ENCODE measurements at places on chromosomes 1 and 21. TPM values are rescaled to one million over a fixed set of nuclear protein-coding genes. Genes with fewer than 3 reads are reported as not detected.

The OLFML3 gene
- polyA plus RNA-seq, result 6.1 TPM

GRCh38 chr1:20324704-20325406 lies 34.2 kb downstream of the VWA5B1 start:
- DNase-seq, result peak; percentile 13

DNA sequence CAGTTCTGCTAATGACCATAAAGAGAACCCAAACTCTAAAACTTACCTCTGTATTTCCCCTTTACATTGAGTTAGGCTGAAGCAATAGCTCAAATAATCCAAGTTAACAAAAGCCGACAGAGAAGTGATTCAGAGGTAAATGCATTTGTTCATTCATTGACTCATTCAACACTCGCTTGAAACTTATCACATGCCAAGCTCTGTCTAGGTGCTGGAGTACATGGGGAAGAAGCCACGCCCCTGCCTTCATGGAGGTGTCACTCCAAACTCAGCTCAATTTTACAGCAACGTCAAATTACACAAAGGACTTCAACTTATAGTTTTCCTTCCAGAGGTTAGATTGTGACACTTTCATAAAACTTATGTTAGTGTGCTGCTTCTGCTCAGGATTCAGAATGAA lies 45.8 kb downstream of the SLC25A24 start:
- DNase-seq, result no peak

The HSD11B1 gene
- polyA plus RNA-seq, result 3.5 TPM

DNA sequence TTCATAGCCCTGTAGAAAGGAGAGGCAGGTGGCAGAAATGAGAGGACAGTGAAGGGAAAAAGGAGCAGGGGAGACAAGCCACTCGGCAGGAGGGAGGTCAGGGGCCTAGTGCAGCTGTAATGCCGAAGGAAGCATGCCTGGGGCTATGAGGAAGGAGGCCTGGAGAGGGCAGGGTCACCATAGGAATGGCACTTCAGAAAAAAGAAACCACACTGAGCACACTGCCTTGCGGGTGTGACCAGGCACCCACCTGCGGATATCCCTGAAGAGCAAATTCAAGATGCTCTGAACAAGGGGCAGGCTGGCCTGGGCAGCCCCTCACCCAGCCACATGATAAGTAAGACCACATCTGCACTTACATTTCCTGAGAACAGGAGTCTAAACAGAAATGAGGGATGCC lies 104.7 kb downstream of the JAK1 start:
- DNase-seq, result no peak

DNA sequence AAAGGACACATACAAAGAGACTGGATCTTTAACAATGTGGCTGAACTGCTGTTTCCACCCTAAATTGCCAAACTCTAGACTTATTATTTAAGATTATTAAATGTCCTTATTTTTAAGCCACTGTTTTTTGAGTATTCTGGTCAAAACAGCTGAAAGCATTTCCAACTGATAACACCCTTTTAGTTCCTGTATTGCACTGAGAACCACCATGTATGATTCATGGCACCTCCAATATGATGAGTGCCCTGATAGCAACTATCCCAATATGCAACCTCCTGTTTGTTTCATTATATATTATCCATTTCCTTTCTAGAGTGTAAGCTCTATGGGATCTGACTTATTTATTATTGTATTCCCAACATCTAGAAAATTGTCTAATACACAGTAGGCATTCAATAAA lies 269.4 kb downstream of the HHIPL2 start:
- DNase-seq, result no peak

DNA sequence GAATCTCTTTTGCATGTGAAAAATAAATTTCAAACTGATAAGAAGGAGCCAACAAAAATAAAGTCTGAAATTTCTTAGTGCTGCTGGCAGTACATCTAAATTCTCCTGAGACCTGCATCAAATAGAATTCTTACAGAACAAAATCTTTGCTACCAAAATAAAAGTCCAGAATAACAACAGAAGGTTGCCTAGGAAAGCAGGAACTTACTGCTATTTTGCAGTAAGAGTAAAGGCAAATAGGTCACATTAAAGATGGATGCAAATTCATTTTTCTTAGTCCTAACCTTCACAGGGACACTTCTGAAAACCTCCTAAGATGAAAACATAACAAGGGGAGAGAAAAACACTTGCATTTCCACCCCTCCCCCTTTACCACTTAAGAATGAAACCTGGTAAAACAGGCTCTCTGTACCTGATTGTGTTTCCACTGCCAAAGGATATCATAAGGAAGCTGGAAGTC lies 59.0 kb downstream of the RUSC1 start:
- DNase-seq, result no peak

DNA sequence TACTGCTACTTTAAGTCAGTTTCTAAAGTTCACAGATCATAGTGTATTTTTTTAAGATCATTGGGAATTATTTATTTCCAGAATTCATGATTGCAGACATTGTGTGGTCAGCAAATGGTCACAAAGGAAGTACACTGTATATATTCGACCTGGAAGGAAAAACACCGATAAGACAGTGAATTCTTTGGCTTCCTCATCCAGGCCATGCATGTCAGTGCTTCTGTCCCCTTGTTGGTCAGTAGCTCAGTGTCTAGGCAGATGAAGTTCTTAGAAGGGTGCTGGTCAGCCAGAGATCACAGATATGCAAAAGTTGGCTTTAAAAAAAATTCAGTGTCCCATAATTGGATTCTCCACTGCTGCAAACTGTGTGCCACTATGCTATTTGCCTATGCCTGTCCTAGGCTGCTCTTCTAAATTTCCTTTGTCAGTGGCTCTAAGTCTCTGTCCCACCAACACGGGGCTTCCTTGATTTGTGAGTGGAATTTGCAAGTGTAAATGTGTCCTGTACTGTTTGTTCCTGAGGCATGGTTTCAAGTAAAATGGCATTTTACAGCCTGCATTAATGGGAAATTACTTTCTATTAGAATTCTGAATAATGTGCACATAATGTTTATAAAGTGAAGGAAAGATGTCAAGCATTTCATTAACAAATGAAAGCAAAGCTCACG lies 12.0 kb upstream of the VAMP4 start:
- no peak for DNase-seq

- no peak for DNase-seq
Measured at GRCh38 chr21:34698270-34699015, 29.6 kb downstream of the CLIC6 start.

DNA sequence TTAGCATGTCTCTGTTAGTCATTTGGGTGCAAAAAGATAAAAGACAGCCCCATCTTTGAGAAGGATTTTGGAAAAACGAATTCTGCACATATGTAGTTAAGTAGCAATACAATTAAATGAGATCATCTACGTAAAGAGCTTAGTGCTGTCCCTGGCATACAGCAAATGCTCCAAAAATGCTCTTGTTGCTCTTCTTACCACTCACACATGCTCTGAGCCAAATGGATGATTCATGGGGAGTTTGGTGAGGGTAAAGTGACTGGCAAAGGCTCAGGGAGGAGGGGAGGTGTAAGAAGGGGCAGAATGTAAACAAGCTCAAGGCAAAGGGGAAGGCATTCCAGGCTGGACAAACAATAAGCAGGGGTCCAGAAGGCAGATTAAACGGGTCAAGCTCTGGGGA lies 191.9 kb downstream of the AK5 start:
- DNase-seq, result no peak

The LRRC8D gene
- polyA plus RNA-seq, result 13.6 TPM

- no peak for DNase-seq
Measured at GRCh38 chr1:170471398-170472053, 60.4 kb upstream of the GORAB start.

The DNAH14 gene
- 0.88 TPM for polyA plus RNA-seq

The ODR4 gene
- 7.4 TPM for polyA plus RNA-seq

DNA sequence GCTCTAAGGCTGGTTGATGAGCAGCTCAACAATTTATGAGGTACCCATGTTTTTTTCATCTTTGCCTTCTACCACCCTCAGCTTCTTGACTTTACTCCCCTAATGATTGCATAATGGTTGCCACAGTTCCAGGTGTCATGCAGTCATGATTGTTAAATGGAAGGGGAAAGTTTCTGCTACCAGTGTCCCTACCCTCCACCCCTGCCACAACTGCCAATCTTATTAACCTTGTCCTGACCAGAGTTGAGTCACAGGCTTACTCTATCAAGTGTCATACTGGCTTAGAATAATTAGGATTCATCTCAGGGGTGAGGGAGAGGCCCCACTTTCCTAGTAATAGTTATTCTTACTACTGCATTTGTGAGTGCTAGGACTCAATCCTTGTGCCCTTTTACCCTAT lies 7.9 kb upstream of the FUBP1 start:
- DNase-seq, result no peak

The KCNE2 gene
- not detected for polyA plus RNA-seq

- DNase-seq, result no peak
Measured at GRCh38 chr1:115411371-115412063, 73.5 kb upstream of the NGF start.

- no peak for DNase-seq
Measured at GRCh38 chr21:39453571-39454179, 1.9 kb downstream of the SH3BGR start.

The C1orf21 gene
- polyA plus RNA-seq, result 13.0 TPM

The TMEM200B gene
- 2.3 TPM for polyA plus RNA-seq

The S100A12 gene
- polyA plus RNA-seq, result 567 TPM

DNA sequence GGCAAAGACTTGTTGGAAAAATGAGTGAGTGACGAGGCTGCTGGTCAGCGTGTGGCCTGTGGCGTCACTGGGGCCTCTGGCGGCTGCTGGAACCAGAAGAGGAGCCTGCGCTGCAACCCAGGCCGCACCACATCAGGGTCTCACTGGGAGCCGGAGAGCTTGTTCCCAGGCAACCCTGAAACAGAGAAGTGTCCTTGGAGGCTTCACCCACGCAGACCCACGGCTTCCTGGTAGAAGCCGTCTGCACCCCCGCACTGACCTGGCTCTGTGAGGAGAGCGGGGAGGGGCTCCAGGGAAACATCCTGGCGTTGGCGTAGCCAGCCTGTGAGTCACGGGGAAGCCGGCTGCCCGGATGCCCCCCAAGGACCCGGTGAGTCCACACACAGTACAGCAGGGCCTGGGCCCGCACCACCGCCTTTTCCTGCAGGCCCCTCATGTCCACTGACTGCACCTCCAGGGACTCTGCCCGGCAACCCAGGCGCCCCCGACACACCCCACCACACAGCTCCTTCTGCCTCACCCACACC lies 57.4 kb downstream of the COL6A1 start:
- peak; percentile 85 for DNase-seq

- no peak for DNase-seq
Measured at GRCh38 chr1:109105881-109106280, 8.0 kb upstream of the ELAPOR1 start.

DNA sequence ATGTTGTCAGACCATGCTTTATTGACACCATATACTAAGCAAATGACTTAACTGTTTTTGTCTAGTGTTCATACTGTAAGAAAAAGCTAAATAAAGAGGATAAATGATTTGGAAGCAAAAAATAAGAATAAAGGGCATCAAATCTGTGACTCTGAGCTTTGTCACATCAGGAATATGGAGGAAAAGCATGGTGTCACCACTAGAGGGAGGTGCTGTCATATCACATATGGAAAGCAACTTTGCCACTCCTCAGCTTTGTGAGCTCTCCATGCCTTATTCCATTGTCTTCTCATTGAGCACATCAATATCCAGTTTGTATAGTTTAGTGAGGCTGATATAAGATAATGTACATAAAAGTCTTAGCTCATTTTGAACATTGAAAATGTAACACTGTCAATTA lies 20.8 kb upstream of the GBP1 start:
- no peak for DNase-seq

The KPRP gene
- not detected for polyA plus RNA-seq

- DNase-seq, result no peak
Measured at GRCh38 chr1:8443558-8444194, 125.8 kb downstream of the SLC45A1 start.

- DNase-seq, result no peak
Measured at GRCh38 chr1:1986451-1987141, 17.0 kb downstream of the CFAP74 start.

The CLDN19 gene
- 0.26 TPM for polyA plus RNA-seq

- peak; percentile 17 for DNase-seq
Measured at GRCh38 chr1:161054805-161055204, 9.0 kb upstream of the USF1 start.

The MYBPH gene
- polyA plus RNA-seq, result 0.22 TPM

DNA sequence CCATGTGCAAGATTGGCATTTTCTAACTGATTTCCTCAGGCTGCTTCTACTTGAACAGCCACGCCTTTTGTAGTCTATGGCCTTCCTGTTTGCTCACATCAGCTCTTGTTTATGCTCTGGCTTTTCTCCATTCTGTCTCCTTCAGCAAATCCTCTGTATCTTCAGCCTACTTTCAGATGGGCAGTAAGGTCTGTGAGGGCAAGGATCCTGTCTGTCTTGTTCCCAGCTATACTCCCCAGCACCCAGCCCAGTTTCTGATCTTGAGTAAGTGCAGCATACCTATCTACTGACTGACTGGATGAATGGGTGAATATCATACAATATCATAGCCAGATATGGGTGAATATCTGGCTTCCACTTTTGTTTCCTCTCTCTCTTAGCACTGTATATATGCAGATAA lies 438.1 kb downstream of the LMO4 start:
- no peak for DNase-seq

- DNase-seq, result no peak
Measured at GRCh38 chr1:103341377-103341880, 184.1 kb upstream of the RNPC3 start.

The SH2D1B gene
- 0.85 TPM for polyA plus RNA-seq

DNA sequence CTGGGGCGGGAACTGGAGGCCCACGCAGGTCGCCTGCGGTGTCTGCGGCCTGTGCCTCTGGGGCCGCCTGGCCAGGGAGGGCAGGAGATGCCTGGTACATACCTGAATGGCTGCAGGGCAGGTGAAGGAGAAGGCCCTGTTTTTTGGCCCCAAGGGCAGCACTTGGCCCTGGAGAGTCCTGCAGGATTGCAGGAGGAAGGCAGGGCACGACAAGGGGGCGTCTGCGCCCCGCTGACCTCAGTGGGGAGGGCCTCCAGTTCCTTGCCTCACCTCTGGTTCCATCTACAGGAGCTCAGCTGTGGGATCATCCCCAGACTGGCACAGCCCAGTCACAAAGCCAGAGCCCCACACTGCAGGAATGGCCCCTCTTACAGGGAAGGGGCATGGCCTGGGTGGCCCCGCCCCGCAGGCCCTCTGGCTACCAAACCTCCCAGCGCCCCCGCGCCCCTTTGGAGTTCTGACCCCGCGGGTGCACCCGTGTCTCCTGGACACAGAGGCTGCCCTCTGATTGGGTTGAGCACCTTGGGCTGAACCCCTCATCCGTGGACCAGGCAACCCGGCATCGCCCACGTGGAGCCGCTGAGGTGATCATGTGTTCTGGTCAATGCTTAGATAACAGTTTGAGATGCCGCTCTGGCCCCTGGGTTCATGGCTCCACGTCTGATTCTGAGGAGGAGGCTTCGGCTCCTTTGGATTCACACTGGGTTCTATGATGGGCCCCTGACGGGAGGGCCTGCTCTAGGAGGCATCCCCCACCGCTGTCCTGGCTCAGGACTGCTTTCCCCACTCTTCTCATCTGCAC lies 1.3 kb upstream of the PEX10 start:
- peak; percentile 86 for DNase-seq

DNA sequence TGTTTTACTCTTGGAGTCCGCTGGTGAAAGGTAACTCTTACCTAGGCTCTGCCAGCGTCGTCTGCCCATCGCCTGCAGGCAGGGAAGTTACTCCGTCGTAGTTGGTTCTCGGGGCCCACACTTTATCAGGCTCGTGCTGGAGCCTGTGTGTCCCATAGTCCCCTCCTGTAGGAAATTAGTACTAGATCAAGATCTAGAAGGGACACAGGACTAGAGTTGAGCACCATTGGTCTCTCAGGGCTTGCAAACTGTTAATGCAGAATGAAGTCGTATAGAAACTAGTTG lies 940 bp downstream of the SRRM1 start:
- DNase-seq, result peak; percentile 76

Data from spleen (tissue), 13 donors.